Mesenteric fat pad (tissue), 1 donor: ENCODE measurements at places on chromosomes 5 and 9. TPM values are rescaled to one million over a fixed set of nuclear protein-coding genes. Genes with fewer than 3 reads are reported as not detected.

- DNase-seq = no peak
Measured at GRCh38 chr9:84940294-84940693, 270.8 kb downstream of the NTRK2 start.

- no peak for DNase-seq
Measured at GRCh38 chr5:96968074-96968473, 32.2 kb downstream of the LNPEP start.

DNA sequence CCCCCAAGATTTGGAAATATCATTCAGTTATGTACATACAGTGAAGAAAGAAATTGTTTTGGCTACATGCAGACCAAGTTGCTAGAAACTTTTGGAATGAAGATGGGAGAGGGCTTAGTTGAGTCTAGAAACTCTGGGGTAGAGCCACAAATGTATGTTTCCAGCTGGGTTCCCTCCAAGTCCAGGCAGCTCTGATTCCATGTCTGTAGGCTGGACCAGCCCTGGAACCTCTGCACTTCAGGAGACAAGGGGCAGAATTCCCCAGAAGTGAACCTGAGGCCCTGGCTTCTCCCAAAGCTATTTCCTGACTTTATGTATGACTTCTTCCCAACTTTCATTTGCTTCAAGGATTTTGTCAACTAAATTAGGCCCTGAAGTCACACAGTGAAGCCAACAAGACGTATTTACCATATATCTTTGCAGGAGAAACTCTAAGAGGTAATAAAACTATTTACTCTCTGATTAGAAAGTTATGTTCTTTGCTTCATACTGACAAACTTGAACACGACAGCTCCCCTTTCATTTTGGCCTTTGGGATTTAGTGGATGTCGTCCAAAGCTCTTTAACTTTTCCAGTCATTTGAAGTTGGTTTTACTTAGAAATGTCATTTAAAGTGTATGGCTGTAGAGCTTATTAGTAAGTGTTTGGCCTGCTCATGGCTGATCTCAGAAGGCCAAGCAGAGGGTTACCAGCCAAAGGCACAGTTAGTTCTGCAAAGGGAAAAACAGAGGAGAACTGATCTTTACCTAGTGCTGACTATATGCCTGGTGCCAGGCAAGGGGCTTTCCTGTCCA, 152.0 kb upstream of the SLC28A3 start:
- DNase-seq = no peak

Gene C9orf43
- 0.45 TPM for total RNA-seq

DNA sequence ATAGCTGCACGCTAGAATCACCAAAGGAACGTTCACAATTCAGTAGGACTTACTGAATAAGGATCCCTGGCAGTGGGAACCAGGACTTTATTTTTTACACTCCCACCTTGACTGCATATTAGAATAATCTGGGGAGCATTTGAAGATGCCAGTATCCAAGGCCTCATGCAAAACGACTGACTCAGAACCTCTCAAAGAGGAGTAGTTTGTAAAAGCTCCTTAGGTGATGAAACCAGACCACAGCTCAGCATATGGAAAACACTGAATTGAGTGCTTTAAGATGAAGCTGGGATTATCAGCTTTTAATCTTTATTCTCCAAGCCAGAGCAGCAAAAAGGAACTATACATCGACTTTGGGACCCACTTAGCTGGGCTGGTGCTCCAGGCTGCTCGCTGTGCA, 288.3 kb downstream of the MLLT3 start:
- no peak for DNase-seq

Gene STOM
- total RNA-seq = 620 TPM

Gene ASPN
- 4.0 TPM for total RNA-seq

- DNase-seq = no peak
Measured at GRCh38 chr5:134528556-134528955, 3.1 kb downstream of the JADE2 start.

DNA sequence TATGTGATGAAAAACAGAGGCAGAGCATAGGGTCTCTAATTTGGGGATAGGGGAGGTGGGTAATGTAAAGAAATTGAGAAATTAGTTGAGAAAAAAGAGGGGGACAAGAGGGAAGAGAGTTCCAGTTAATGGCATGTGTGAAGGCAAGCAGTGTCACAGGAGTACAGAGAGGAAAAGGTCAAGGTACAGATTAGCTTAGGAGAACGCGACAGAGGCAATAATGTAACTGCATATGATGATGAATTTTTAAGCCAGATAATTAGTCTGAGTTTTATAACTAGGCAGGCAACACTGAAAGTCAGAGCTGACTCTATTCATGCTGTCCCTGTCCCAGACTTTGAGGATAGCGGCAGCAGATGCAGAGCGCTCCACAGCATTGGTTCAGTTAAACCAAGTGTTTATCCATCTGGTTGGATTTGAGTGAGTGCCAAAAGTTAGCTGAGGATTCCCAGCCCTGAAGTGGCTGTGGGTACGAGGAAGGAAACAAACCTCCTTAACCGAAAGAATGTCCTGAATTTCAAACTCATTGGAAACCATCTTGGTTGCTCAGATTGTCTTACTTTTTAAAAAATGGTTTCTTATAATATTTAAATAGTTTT, 315.2 kb downstream of the ARHGAP26 start:
- no peak for DNase-seq

DNA sequence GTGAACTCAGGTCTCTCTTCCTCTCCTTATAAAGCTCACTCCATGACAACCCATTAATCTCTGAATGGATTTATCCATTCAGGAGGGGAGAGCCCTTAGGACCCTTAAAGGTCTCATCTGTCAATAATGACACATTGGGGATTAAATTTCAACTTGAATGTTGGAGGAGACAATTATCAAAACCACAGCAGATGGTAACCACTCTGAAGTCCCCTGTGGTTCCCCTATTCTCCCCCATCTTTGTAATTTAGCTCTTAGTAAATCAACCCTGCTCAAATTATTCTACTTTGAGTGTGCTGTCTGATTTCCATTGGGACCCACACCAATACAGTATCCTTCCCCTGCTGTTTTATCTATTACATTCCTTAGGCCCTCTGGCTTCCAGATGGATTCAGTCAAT, 72.0 kb upstream of the RAI14 start:
- DNase-seq = no peak

- DNase-seq = no peak
Measured at GRCh38 chr5:68730220-68730978, 363.4 kb upstream of the SLC30A5 start.

- no peak for DNase-seq
Measured at GRCh38 chr9:81535542-81536241, 153.7 kb downstream of the TLE1 start.

GRCh38 chr9:99807276-99807852, 14.3 kb upstream of the NR4A3 start:
- DNase-seq = no peak

DNA sequence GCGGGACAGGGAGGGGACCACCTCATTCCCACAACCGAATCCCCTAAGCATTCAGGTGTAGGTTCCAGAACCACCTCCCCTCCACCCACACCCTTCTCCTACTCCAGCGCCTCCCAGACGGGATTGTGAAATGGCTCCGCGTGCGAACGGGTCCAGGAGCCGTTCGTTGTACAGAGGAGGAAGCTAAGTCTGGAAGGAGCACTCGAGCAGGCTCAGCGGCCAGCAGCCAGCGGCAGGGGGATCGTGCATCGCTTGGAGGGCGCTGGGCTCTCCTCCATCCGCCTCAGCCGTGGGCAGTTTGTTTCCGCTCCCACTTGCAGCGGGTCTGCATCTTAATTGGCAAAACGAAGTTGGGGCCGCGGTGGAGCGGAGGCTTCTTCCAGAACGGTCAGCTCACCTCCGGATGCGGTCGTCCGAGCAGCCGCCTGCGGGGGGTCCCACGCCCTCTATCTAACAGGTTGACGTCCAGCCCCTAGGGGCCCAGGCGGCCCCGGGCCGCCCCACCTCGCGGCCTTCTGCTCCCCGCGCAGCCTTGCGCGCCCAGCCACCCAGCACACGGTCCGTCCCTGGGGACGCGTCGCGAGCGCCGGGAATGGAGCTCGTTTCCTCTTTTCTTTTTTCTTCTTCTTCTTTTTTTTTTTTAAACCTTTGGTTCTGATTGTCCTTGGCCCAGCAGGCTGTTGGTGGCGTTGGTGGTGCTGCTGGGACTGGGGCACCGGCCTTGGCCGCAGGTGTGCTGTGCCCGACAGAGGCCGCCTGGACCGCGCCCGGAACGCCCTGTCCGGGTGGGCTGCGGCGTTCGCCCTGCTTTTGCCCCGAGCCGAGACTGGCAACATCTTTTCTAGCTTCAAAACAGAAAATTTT, 3.9 kb upstream of the BARX1 start:
- peak; percentile 88 for DNase-seq

GRCh38 chr5:148760945-148761638, 65.3 kb upstream of the ADRB2 start:
- DNase-seq = no peak

Gene SEMA4D
- total RNA-seq = 16.9 TPM

Gene PPP3R2
- total RNA-seq = not detected

Gene RALGDS
- 58.4 TPM for total RNA-seq

GRCh38 chr5:142478113-142478512, 153.3 kb upstream of the SPRY4 start:
- DNase-seq = no peak

Gene RETREG1
- total RNA-seq = 63.4 TPM

- peak; percentile 80 for DNase-seq
Measured at GRCh38 chr9:129283705-129284606, 105.9 kb upstream of the IER5L start.

DNA sequence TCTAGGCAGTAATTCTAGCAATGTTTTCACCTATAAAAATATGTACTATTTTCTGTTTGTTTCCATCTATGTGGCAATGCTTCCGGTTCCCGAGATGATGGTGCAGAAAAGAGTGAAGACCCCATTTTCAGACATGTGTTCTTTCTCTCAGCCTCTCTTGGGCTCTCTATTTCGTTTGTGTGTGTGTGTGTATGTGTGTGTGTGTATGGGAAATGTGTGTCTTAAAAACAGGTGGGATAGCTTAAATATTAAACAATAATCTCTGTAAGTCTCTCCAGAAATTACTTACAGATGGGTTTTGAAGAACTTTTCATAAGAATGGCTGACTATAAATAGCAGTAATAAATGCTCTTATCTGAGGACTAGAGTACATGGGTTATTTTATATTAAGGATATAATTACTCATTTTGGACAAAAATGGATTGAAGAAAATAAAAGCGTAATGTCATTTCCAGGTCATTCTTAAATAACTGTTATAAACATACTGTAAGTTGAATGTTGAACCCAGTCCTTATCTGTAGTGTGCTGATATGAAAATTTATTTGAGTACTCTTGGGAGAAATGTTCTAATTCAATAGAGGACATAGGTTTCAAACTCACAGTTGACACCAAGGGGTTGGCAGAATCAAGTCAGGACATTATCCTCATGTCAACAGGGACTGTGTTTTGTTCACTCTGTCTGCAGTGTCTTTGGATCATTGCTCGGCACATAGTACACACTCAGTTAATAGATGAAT, 31.1 kb downstream of the PCSK5 start:
- DNase-seq = no peak

GRCh38 chr5:99398976-99399375, 470.2 kb upstream of the CHD1 start:
- DNase-seq = no peak

GRCh38 chr9:18122171-18122570, 351.8 kb upstream of the ADAMTSL1 start:
- no peak for DNase-seq

Gene PARP8
- total RNA-seq = 28.0 TPM

Gene PCDHB14
- total RNA-seq = 1.9 TPM

- no peak for DNase-seq
Measured at GRCh38 chr9:1580215-1580614, 434.9 kb upstream of the SMARCA2 start.

GRCh38 chr5:124936626-124936933, 190.1 kb upstream of the ZNF608 start:
- no peak for DNase-seq

Gene CYLC2
- not detected for total RNA-seq
